T-helper 22 cell (primary cell): ENCODE measurements at places on chromosomes 7 and 10.

DNA sequence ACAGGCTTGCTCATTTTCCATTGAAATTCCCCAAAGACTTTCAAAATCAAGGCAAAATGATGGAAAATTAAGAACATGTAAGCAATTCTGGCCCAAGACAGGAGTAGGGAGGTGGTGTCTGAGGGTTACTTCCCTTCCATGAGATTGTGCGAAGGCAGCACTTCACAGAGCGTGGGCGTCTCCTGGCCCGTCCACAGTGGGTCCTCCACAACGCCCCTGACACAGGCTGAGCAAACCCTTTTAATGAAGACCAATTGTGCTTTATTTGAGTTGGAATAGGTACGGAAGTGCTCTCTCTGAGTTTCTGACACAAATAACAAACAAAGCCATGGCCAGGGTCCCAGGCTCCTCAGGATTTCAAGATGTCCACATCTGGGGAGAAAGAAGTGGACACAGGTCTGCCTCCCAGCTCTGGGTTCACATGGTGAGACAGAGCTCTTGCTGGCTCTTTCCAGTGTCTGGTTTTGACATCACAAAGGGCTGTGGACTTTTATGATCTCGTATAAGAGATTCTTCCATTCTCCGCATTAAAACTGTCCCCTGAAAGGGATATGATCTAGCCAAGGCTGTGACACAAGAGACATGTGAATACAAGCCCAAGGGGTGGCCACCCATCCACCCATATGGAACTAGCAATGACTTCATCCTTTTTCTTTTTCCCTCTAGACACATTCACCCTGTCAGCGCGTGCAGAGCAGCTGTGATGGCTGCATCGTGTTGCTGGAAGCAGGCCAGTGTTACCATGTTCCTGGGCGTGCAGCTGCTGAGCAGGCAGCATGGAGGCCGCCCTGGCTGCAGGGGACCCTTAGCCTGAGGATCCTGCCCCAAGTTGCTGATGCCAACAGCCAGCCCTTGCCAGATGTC lies 145.6 kb downstream of the ADAM12 start:
- DNase-seq = no peak

GRCh38 chr7:102845346-102845745 lies 67.5 kb upstream of the LRRC17 start:
- DNase-seq = no peak

DNA sequence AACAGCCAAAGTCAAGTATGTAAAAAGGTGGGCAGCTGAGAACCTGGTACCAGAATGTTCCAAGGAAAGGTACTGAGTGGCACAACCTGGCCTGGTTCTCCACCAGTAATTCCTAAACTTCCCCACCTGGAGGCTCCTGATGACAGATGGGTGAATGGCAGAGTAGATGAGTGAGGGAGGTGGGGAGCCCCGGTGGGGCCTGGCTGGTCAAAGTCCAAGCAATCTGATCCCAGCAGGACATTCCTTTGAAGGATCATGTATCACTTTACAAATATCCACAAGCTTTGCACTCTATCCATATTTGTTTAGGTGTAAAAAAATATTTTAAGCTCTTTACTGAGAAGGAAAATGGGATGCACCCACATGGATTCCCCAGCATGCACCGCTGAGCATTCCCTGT lies 250.2 kb downstream of the DPP6 start:
- no peak for DNase-seq

DNA sequence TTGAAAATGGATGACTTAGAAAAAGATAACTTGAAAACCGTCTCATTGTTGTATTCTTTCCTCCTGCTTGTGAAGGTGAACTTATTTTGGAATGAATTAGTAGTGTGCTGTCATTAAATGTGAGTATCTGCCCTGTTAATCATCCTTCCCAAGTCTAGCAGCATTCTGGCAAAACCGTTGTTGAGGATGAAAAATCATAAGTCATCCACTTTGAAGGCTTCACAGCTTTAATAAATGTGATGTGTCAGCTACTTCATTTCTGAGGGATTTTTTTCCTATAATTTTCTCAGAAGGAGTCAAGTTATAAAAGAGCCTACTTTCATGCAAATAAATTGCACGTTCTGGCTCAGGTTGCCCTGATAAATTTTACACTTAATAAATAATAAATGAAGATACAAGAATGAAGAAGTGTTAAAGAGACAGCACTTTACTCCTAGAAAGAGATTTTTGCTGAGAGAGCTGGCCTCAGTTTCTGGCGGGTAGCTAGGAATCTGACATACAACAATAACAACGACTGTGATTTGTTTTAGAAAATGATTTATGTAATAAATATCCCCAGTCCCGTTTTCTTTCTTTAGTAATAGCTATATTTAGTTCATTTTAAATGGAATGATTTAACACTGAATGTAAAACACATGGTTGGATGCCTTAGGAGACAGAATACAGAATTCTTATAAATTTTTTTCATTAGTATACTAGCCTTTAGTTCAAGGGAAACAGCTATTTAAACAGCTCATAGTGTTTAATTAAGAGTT lies 516.5 kb upstream of the KLF6 start:
- DNase-seq = no peak

- no peak for DNase-seq
Measured at GRCh38 chr7:1951159-1951536, 281.1 kb downstream of the ELFN1 start.

DNA sequence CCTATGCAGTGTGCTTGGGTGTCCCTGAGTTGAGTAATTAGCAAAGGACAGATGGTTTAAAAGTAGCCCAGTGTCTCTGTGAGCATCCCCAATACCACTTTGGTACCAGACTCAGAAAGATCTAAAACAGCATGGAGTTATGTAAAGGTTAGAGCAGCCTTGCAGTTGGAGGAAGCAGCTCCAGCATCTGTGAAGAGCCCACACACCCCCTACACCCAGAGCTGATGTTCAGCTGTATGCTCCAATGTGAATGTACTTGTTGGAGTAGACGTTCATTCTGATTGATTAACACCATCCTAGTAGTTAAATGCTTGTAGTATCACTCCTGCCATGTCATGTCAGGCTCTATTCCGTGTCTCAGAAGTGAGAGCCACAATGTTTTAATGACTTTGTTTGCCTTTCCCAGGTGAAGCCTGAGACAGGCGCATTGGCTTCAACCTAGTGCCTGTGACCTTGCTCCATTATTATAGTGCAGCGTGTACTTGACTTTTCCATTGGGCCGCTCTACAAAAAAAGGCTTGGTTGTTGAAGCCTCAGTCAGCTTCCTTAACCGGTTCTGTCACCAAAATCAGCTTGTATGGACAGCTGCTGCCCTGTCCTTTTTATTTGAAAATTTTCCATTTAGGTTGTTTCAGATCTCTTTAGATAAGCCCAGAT lies 154.2 kb downstream of the LCOR start:
- no peak for DNase-seq

- DNase-seq = no peak
Measured at GRCh38 chr7:116180302-116180701, 30.0 kb upstream of the TES start.

- DNase-seq = no peak
Measured at GRCh38 chr10:3897156-3897555, 112.1 kb upstream of the KLF6 start.

DNA sequence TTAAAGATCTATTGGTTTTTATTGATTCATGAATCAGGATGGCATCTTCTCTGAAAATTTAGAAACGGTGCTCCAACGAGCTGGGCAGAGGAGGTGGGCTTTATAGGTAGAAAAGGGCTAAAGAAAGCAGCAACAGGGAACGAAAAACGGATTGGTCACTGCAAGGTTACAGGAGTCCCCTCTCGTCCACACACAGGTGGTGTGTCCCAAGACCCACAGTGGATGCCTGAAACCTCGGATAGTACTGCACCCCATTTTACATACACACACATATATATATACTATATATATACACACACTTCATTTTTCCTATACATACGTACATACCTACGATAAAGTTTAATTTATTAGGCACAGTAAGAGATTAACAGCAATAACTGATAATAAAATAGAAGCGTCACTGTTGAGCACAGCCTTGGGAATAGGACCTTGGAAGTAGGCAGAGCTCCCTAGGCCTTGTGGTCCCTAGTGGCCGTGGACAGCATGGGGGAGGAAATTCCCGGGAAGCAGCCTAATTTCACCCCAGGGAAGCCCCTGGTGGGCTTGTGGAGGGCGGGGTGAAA lies 737 bp upstream of the NUB1 start:
- DNase-seq = no peak

- DNase-seq = no peak
Measured at GRCh38 chr7:50962281-50962883, 179.7 kb upstream of the GRB10 start.

DNA sequence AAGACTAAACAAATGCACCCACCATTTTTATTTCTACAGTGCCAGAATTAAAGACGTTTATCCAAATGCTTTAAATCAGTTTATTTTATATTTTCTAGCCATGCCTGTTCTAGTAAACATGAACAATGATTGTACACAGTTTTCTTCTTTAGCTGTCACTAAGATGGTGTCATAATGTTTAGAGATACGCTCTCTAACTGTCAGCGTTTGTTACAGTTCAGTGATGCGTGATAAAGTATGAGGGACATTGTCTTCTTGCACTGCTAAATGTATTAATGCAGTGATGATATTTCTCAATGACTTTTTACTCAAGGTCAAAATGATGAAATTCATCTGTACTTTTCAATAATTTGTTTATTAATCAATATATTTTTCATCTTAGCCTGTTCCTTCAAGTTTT lies 513.6 kb downstream of the ATRNL1 start:
- DNase-seq = no peak

DNA sequence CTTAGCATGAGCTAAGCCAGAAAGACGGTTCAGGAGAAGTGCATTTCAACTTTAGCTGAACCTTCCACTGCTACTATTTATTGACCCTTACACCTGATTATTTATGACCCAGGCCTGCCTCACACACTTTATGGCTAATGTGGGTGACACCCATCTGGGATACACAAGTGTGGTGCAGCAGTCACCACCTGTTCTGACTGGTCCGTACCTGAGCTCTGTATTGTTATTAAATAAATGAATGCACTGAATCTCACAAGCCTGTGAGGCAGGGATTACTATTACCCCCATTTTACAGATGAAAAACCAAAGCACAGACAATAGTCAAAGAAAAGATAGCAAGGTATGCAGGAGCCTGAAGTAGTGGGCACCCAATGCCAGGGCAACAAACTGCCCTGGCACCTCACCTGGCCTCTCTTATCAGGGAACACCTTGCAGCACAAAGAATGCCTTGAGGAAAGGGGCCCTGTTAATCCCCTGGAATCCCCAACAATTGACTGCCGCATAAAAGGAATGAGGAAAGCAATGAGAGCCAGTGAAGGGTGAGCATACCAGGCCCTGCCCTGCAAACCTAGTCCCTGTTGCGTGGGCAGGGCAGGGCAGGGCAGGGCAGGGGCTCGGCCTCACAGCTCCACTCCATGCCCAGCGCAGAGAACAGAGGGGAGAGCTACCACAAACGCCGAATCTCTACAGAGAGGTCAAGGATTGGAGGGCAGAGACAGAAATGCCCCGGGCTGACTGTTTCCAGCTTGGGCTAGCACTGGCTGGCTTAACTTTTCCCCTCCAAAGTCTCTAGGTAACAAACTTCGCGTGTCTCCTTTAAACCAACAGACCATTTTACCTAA lies 1.3 kb downstream of the ANXA11 start:
- DNase-seq = no peak
